ENCODE measurements at places on chromosomes 7 and 10.

DNA sequence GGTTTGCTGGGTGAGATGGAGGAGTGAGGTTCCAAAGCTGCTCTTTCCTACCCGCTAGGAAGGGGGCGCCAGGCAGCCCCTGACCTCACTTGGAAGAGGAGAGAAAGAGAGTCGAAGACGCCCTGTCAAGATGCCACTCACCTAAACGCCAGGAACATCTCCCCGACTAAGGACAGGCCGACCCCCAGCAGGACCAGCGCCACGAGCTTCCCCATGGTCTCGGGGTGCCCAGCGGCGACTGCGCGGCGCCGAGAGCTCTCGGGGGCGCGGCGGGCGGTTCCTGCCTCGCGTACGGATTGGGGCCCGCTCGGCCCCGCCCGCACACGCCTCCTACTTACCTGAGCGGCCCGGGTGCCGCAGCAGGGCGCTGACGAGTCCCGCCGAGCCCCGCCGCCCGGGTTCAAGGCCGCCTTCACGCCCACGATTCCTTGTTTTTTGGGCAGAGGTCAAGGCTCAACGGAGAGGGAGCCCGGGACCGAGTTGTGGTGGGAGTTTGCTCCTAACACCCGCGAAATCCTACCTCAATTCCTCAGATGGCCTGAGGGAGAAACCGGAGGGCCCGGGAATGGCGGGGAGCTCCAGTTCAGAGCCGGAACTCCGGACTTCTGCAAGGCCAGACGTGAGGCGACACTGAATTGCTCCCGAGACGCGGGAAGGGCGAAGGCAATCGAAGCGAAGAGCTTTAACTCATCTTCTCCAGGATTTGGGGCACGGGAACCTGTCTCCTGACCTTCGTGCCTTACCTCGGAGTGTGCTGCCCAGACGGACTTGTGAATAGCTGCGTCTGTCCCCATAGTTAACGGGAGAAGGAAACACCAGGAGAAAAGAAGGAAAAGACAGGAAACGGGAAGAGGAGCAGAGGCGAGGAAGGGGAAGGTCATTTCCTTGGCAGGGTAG is at the start of gene PON3:
TSS of gene PON3 (minus strand) at position 240 of the 897 bp plus-strand sequence. CDS start at position 215, 25 bp downstream.
- no peak for DNase-seq

DNA sequence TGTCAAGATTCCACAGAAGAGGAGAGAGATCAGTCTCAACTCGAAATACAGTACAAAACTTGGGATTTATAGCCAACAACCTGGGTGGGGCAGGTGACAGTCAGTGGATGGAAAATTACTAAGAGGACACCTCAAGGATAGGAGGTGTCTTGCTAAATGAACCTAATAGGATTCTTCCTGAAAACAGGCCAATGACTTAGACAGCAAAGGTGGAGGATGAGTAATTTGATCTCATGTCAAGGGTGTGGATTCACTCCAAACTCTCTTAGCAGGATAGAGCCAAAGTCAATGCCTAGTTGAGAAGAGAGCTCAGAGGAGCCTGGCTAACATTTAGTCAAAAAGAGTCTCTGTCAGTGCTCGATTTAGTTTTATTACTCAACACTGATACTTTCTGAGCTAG is 106.7 kb upstream of the INSYN2A start:
- no peak for DNase-seq

DNA sequence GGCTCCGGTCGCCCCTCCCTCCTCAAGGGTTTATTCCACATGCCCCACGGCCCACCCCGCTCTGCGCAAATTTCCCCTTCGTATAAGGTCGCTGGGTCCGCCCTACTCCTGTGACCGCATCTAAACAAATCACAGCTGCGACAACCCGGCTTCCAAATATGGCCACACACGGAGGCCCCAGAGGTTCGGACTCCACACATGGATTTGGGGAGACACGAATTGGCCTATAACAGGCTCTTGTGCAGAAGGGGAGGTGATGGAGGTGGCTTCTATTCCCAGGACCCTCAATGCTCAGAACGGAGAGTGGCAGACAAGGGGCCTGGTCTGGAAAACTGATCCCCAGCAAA is 90.1 kb downstream of the FOXL3 start:
- no peak for DNase-seq

- DNase-seq: no peak
These were observed 244.4 kb downstream of the SKIDA1 start for GRCh38 chr10:21280971-21281572.

GRCh38 chr7:88001744-88002530 is 67.9 kb downstream of the ADAM22 start:
- no peak for DNase-seq

DNA sequence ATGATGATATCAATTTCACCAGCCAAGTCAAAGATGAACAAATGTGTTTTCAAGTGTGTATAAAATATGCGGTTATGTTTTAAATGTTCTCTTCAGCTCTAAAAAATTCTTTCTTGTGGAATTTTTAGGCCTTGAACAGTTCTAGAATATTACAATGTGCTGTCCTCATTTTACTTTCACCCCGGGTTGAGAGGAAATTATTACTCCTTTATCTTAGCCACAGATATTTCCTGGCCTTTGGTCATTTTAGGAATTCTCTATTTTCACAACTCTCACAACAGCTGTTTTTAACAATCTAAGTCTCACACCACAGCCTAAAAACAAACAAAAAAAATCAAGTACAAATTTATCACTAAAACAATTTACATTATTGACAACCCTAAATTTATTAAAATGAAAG is 112.2 kb upstream of the HGF start:
- DNase-seq: no peak

GRCh38 chr10:63169624-63170023 is 36.5 kb downstream of the NRBF2 start:
- DNase-seq: no peak

DNA sequence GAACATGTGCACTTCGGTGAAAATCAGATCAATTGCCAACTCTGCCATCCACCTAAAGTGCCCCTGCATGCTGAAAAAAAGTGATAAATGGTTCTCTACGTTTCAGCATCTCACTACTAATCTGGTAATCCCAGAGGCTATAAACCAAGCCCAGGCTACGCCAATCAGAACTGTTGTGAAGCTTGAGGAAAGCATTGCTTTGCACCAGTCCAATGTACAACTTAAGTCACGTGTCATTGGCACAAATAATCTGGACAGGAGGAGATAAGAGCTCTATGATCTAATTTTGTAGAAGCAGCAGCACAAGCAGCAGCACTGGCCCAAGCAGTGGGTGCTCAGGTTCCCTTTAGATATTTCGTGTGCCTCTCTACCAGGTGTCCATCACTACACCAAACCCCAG is 4.4 kb upstream of the EGR2 start:
- no peak for DNase-seq

- no peak for DNase-seq
These were observed at the start of gene FGFR2 for GRCh38 chr10:121598263-121599249. TSS of gene FGFR2 (minus strand) at chr10:121598444. CDS start at chr10:121593817, 4,627 bp downstream.

DNA sequence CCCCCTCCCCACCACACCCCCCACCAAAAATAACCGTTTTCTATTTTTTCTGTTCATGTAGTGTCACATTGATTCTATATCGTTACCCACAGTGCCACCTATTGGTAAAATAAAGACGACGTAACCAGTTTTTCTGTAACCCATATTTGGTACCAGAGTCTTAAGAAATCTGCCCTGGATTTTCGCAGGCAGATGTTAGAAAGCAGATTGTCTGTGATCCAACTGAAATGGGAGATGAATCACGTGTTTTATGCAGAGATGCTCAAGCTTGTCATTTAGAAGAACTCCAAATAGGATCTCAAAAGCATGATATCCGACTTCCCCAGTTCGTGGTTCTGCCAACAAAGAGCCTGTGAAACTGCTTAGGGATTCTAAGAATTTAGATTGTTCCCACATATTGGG is 261.1 kb upstream of the CSTF2T start:
- DNase-seq: peak; percentile 56

- no peak for DNase-seq
These were observed 179.8 kb downstream of the NPSR1 start for GRCh38 chr7:34837801-34838201.

- DNase-seq: peak; percentile 91
These were observed 128.4 kb downstream of the ABCA13 start for GRCh38 chr7:48299580-48300169.

DNA sequence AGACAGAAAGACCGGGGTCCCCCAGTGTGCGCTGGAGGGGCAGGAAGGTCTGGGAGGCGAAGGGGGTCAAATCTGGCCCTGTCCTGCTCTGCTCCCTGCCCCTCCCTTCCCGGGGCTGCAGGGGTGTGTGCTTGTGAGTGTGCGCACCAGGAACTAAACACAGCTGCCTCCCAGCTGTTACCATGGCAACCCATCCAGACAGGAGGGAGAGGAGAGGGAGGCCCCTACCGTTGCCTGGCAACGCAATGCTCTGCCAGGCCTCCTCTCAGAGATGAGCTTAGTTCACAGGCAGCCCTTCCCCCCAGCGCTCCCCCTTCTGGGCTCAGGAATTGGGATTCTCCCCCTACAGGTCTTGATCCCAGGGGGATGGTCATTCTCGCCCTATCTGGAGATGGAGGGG is 6.1 kb downstream of the NYAP1 start:
- DNase-seq: peak; percentile 91

- DNase-seq: no peak
These were observed 5.5 kb upstream of the SLC25A13 start for GRCh38 chr7:96327429-96327828.

DNA sequence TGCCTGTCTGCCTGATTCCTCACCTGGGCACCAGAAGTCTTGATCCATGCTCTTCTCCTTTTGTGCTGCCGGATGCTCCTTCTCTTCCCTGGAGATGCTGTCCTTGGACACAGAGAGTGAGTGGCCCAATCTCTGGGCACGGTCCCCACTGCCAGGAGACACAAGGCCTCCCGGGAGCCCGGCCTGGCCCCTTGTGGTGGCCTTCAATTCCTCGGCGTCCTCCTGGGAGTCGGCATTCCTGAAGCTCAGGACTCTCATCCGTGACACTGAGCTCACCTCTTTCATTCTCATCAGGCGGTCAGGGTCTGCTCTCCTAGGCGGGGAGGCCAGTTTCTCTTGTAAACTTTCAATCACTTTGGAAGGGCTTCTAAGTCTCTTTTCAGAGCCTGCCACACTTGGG is 33.3 kb downstream of the JCAD start:
- DNase-seq: no peak

DNA sequence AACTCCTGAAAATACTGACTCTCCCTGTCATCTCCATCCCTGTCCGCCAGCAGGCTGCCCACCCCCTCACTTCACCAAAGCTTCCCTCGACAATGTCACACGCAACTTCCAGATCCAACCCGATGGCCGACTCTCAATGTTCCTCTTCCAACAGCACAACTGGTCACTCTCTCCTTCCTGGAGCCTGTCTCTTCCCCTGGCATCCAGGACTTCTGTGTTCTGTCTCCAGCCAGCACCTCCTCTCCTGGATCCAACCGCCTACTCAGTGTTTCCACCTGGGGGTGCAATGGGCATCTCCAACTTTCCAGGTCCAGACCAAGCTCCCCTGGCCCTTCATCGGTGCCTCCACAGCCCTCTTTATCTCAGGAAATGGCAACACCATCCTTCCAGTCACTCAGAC is 8.6 kb downstream of the CPA5 start:
- no peak for DNase-seq

DNA sequence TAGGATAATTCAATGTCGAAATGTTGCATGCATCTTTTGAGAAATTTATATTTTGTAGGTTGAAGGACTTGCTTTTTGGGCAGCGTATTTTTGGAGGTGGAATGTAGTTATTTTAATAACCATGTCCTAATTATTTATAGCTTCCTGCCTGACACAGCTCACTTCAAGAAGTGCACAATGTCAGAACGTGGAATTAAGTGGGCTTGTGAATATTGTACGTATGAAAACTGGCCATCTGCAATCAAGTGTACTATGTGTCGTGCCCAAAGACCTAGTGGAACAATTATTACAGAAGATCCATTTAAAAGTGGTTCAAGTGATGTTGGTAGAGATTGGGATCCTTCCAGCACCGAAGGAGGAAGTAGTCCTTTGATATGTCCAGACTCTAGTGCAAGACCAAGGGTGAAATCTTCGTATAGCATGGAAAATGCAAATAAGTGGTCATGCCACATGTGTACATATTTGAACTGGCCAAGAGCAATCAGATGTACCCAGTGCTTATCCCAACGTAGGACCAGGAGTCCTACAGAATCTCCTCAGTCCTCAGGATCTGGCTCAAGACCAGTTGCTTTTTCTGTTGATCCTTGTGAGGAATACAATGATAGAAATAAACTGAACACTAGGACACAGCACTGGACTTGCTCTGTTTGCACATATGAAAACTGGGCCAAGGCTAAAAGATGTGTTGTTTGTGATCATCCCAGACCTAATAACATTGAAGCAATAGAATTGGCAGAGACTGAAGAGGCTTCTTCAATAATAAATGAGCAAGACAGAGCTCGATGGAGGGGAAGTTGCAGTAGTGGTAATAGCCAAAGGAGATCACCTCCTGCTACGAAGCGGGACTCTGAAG is 620 bp downstream of the ZRANB1 start:
- DNase-seq: no peak

- no peak for DNase-seq
These were observed 66.8 kb downstream of the UPF2 start for GRCh38 chr10:11975795-11976194.

- no peak for DNase-seq
These were observed 957.0 kb downstream of the LRMDA start for GRCh38 chr10:76388321-76389023.

GRCh38 chr10:62610649-62611229 is 193.8 kb upstream of the ADO start:
- DNase-seq: peak; percentile 58

- DNase-seq: no peak
These were observed 110.4 kb downstream of the PON1 start for GRCh38 chr7:95213809-95214492.

GRCh38 chr10:102246261-102246660 is 929 bp downstream of the GBF1 start:
- no peak for DNase-seq

- DNase-seq: no peak
These were observed 33.2 kb upstream of the ELAPOR2 start for GRCh38 chr7:87092568-87093091.

GRCh38 chr7:102044984-102045673 is 227.7 kb downstream of the CUX1 start:
- DNase-seq: peak; percentile 75

DNA sequence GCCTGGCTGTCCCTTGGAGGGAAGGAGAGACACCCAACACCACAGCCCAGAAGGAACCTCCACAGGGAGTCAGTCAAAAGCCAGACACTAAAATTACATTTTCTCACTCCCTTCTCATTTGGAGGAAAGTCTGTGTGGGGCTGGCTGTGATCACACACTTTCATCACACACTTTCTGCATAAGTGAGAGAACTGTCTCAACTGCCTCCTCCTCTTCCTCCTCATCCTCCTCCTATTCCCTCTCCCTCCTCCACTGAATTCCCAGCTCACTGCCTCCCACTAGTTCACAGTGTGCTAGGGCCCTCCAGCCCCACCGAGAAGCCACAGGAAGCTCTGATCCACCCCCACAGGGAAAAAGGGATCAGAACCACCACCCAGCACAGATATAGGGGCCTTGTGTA is 91.6 kb downstream of the KCNMA1 start:
- no peak for DNase-seq

DNA sequence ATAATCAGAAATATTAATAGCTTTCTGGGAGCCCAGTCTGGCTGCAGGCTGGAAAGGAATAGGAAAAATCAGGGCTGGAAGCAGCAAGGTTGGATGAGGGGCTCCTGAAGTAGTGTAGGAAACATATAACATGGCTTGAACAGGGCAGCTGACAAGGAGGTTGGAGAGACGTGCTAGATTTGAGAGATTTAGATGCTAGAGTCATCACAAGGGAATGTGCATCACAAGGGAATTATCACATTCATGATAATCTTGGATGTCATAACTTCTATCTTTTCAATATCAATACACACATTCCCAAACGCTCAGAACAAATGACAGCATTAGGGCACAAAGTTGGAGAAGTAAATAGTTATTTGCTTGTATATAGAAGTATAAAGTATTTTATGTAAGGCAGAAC is 120.9 kb upstream of the EGFR start:
- DNase-seq: peak; percentile 20

Data from HCEC 1CT (cell line).